Bone marrow (tissue), 2 donors: ENCODE measurements at places on chromosomes 7 and 10.

- no peak for DNase-seq
These were observed 43.4 kb upstream of the GHITM start for GRCh38 chr10:84095811-84096497.

- no peak for DNase-seq
These were observed 19.8 kb downstream of the CFAP70 start for GRCh38 chr10:73338801-73339368.

- no peak for DNase-seq
These were observed 16.2 kb downstream of the PNLIPRP2 start for GRCh38 chr10:116636976-116637375.

DNA sequence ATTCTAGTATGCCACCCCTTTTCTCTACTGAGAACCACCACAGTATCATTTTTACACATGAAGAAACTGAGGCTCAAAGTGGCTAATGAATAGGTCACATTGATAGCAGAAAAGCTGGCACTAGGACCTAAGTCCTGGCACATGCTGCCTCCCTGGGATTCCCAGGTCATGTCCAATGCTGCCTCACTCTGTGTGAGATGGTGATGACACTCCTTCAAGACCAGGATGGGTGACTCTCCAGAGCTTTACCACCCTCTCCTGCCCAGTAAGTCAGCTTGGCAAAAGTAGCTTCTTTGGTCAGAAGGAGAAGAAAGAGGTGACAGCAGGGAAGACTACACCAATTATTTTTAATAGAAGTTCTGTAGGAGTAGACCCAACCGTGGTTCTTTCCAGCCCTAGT, 13.3 kb upstream of the AKR1B10 start:
- no peak for DNase-seq

DNA sequence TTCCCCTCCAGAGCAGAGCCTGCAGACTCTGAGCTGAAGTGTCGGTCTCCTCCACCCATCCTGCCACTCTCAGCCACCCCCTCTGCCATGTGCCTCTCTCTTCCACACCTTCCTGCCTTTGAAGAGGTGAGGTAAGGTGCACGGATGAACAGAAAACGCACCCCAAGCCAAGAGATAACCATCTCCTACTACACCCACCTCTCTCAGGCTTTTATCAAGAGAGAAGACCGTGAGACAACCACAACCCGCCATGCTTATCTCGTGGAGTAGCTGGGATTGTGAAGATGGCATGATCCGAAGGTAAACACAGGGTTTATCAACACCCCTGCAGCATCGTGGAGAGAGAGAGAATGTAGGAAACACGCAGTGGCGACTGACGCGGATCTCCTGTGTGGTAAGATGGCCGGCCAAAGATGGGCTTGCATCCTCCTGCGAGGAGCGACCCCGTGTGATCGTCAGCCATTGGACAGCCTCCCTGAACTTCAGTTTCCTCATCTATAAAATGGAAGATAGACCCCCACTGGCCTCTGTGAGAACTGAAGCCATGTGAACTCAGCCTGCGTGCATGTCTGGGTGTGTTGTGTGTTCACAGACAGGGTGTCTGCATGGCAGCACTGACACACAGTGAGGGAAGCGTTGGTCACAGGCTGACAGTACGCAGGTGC, 219.0 kb downstream of the DIP2C start:
- DNase-seq = no peak

DNA sequence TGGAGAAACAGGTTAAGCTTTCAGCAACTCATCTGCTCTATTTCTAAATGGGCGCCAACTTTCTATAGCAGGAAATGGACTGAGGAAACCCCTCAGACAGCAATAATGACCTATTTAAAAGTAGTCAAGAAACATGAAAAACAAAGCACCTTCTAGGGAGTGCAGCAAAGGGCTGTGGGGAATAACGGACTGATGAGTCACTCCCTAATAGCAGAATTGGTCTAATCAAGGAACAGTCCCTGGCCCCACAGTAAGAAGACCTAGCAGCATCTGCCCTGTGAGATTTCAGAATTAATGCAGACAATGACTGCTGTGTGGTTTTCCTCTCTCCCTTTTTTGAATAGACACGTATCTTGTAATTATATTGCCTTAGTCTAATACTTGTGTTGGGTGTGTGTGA, 602.9 kb downstream of the IPMK start:
- DNase-seq = no peak

DNA sequence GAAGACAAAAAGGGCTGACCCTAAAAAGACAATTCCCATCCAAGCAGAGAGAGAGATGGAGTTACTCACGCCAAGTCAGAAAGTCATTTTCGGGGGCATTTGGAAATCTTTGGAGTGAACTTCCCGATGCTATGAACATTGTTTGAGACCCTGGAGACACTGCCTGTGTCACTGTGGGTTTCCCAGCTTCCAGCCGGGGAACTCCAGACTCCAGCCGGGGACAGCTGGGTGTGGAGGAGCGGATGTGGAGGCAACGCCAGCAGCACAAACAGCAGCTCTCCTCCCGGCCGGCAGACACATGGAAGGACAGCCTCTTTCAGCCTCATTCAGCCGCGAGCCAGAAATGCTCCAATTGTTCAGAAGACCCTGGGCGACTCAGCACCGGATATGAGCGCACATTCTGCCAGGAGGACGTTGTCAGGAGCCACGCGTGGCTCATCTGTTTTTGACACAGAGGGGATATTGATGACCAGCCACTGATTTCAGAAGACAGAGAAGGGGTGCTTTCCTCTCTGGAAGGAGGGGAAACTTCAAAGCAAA, 97.6 kb downstream of the PRPF18 start:
- DNase-seq = no peak

DNA sequence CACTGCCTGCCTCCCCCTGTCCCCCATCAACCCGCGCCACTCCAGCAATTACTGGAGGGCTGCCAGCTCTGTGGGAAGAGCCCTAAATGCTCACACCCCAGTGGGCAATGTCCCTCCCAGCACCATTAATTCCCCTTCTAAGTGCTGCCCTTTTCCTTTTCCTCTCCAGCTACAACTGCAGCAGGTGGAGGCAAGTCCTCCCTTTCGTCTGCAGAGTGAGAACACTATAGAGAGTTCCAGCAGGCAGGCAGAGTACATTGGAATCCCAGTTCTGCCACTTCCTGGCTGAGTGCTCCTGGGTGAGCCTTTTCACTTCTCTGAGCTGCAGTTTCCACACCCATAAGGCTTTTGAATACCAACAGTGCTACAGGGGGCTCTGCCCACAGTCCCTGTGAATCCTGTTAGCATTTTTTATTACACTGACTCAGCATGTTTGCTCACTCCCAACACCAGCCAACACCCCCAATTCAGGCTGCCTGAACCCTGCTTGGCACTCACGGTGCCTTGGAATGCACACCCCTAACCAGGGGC, 447.0 kb downstream of the GRID1 start:
- no peak for DNase-seq

GRCh38 chr10:34581801-34582532, 233.1 kb downstream of the PARD3 start:
- DNase-seq = no peak

DNA sequence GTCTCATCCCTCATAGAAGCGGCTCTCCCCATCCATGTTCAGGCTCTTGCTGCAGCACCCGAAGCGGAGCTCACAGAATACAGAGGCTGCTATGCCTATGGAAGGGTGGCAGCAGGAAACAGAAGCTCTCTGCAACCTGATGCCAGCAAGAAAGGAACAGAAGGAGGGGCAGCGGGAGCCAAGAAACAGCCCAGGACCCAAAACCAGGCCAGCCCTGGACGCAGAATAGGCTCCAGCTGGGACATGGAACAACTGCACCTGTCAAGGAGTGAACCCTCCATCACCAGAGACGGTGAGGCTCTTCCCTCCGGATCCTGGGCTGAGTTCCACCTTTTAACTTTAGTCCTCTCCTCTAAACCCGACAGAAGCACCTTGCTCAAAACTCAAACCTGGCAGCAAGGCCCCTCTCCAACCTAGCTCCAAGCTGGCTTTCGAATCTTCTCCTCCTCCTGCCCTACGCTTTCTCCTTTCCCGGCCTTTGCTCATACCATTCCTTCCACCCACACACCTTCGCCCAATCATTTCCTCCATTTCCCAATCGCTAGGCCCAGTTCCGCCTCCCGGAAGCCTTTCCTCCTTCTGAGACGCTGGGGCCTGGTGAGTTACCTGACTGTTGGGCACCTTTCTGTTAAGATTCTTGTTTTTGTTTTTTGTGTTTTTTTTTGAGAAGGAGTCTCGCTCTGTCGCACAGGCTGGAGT, 122.8 kb upstream of the ZNF92 start:
- DNase-seq = no peak

- no peak for DNase-seq
These were observed 105.3 kb downstream of the FRMD4A start for GRCh38 chr10:14225379-14225778.

DNA sequence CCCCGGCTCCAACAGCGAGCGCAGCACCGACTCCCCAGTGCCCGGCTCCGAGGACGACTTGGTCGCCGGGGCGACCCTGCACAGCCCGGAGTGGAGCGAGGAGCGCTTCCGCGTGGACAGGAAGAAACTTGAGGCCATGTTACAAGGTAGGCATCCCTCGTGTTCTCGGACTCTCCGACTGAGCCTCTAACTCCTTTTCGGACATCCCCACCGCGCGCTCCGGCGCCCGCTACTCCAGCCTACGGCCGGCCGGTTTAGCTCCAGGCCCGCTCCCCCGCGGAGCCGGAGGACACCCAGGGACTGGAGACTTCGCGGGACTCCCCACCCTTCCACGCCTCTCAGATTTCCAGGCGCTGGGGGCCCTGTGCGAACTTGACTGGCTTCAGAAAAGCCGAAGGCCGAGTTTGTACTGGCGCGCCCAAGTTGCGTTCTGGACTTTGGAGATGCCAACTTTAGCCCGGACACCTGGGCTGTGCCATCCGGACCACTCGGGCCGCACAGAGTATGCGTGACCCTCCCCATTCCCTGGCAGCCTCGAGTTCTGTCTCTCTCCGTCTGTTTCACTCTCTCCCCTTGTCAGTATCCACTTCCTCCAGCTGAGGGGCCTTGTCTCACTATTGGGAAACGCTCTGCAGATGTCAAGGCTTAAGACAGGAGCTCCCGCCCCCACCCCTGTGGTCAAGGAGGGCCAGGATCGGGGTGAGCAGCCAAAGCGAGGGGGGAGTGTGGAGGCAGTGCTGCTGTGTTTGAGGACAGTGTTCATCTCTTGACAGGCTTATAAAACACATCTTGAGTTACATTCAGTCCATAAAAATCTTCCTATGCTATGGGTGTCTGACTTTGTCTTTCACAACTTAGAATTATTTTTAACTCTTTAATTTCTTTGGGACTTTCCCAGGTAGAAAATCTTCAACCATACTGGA, 777 bp downstream of the BICC1 start:
- DNase-seq = peak; percentile 40

DNA sequence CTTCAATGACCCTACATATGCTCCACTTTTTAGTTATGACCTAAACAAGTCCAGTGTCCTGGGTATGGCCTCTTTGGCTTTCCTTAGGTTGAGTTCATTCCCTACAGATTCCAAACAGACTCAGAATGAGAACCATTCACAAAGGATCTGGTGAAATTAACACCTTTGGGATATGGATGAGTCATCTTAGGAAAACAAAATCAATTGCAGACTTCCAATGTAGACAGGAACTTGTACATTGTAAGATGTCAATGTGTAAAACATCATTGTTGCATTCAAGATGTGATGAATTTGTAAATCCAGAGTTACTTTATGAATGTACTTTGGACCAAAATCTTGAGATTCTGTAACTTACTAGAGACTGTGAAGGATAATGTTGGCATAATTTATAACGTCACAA, 43.4 kb upstream of the HECTD2 start:
- DNase-seq = no peak

- DNase-seq = no peak
These were observed 44.0 kb downstream of the PLXNA4 start for GRCh38 chr7:132532281-132532680.

DNA sequence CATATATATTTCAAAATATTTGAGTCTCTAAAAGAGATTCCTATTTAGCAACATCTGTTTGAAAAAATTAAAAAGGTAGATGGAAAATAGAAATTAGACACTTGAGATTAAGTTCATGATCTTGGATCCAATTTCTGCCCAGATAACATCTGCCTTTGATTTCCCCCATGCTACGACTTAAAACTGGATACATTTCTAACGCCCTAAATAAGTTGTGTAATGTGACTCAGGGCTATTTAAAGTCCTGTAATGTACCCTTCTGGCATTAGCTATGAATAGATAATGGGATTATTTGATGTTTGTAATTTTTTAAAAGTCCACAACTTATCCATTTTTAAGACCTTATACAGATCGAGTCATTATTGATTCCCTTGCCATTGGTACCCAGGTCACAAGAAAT, 23.4 kb downstream of the CFAP43 start:
- no peak for DNase-seq

GRCh38 chr7:142567201-142568075, 181.8 kb upstream of the PRSS1 start:
- DNase-seq = no peak

GRCh38 chr10:21015851-21016250, 118.7 kb upstream of the NEBL start:
- no peak for DNase-seq

- no peak for DNase-seq
These were observed 10.5 kb downstream of the ATRNL1 start for GRCh38 chr10:115103700-115104099.

GRCh38 chr7:98968621-98969020, 90.3 kb downstream of the TRRAP start:
- no peak for DNase-seq

DNA sequence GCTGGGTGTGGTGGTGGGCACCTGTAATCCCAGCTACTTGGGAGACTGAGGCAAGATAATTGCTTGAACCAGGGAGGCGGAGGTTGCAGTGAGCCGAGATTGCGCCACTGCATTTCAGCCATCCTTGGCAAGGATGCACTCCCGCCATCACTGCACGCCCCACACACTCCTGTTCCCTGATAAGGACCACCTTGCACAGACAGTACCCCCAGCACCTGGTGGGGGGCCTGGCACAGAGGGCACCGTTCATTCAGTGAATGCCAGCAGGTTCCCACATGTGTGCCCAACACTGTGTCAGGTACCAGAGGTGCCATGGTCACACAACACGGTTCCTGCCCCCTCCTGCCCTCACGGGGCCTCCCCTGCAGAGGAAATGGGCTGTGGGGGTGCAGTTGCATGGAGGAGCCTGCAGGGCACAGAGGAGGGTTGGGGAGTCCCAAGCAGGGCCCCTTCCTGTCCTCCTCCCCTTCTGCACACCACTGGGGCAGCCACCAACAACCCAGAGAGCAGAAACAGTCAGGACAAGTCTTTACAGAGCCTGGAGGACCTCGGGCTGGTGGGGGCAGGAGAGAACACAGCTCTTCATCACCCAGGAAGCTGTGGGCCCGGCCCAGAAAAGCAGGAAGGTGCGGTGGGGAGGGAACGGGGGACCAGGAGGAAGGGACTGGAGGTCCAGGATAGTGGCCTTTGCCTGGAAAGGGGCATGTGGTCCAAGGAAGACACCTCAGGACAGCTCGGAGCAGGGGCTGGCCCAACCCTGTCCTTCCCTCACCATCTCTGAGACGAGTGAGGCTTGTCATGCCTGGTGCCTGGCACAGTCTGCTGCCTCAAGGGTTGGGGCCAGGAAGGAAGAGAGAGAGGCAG, 7.1 kb downstream of the CRYGN start:
- DNase-seq = no peak

- DNase-seq = no peak
These were observed 12.9 kb upstream of the ABCA13 start for GRCh38 chr7:48158404-48158803.
